ENCODE measurements at places on chromosomes 3 and 15.

DNA sequence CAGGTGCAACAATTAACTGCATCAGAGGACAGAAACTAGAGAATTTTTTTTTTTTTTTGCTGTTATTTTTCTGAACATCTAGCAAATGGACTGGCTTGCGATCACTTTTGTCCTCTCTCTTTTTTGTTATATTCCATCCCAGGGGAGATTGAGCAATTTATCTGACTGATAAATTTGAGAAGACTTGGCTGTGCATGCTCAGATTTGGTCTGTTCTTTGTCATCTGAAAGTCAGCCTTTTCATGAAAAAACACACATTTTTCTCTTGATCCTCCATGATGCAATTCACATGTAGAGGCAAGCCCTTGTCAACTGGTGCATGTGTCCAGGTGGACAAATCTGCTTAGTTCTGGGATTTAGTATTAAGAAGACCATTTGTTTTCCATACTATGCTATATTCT lies 309.3 kb downstream of the LRRC3B start:
- no peak for DNase-seq

- peak; percentile 24 for DNase-seq
Measured at GRCh38 chr3:119586733-119587172, 7.5 kb downstream of the ADPRH start.

- DNase-seq: peak; percentile 68
Measured at GRCh38 chr3:100045696-100046095, 68.6 kb downstream of the FILIP1L start.

GRCh38 chr3:129475863-129476262 lies 35.8 kb downstream of the IFT122 start:
- DNase-seq: no peak

GRCh38 chr3:87710511-87710910 lies 348.3 kb downstream of the CGGBP1 start:
- DNase-seq: no peak

DNA sequence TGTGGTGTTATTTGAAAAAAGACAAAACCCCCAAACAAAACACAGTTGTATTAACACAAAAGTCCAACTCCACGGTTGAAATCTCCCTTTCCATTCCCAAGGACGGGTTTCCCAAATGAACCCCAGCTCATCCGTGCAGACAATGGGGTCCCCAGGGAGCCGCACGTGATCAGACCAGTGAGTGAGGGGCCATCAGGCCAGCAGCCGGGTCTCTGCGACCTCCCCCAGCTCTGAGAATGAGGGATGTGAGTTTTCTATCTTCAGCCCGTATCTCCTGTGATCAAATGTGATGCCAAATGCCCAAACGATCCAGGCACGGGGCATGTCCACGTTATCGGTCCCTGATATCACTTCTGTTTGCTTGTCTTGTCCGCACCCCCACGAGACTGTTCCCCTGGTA lies 138.0 kb downstream of the OPA1 start:
- DNase-seq: no peak

DNA sequence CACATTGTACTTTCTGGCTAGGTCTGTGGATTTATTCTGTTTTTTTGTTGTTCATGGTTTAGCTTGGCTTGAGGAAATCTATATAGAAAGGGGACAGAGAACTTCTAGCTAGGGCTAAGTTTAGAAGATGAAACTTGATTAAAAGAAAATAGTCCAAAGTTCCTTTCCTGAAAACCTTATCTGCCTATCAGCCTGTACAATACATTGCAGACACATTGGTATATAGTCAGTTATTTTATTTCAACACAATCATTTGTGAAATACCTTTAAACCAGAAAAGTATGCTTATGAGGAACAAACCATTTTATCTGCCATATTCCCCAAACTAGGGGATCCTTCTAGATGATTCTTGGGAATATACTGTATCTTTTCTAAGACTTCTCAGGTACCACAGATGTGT lies 147.3 kb upstream of the CGNL1 start:
- no peak for DNase-seq

GRCh38 chr3:95254061-95254460 lies 1191.2 kb downstream of the NSUN3 start:
- DNase-seq: no peak

- DNase-seq: no peak
Measured at GRCh38 chr3:38226273-38226672, 39.3 kb upstream of the SLC22A13 start.

DNA sequence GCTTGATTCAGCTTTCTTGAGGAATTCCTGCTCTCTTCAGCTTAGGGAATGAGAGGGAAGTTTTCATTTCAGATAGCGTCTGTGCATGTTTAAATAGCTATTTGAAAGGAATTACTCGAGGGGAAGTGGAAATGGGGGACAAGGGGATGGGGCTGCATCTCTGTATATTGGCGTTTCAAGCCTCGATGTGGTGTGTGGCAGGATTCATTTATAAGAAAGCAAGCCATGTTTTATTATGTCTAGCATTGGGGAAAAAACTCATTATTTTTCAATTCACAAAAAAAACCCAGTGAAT lies 1.0 kb downstream of the ATP2C1 start:
- peak; percentile 4 for DNase-seq

DNA sequence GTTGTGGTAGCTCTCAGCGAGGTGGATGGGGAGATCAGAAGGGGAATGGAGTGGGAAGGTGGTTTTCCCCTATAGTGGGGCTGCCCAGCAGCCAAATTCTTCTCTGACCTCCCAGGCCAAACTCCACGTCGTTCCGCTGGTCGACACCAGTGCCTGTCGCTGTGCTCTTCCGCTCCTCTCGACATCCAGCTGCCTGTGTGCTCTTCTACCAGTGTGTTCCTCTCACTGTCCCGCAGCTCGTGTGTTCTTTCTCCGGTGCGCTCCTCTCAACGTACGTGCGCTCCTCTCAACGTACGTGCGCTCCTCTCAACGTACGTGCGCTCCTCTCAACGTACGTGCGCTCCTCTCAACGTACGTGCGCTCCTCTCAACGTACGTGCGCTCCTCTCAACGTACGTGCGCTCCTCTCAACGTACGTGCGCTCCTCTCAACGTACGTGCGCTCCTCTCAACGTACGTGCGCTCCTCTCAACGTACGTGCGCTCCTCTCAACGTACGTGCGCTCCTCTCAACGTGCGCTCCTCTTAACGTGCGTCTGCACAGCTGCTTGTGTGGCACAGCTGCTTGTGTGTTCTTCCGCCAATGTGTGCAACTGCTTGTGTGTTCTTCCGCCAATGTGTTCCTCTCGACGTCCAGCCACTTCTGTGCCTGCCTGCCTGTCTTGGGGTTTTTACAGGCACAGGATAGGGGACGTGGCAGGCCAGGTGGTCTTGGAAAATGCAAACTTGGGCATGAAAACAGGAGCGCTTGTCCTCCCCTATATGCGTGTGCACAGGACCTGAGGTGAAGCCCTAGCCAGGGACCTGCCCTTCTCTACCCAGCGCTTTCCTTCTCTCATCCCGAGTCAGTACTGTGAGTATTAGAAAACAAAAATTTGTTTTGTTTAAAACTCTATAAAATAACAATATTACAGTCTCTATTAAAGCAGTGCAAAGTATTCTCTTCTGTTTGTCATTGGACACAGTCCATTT lies 991.1 kb downstream of the GBE1 start:
- peak; percentile 2 for DNase-seq

- DNase-seq: no peak
Measured at GRCh38 chr3:99699841-99700240, 61.4 kb downstream of the COL8A1 start.

DNA sequence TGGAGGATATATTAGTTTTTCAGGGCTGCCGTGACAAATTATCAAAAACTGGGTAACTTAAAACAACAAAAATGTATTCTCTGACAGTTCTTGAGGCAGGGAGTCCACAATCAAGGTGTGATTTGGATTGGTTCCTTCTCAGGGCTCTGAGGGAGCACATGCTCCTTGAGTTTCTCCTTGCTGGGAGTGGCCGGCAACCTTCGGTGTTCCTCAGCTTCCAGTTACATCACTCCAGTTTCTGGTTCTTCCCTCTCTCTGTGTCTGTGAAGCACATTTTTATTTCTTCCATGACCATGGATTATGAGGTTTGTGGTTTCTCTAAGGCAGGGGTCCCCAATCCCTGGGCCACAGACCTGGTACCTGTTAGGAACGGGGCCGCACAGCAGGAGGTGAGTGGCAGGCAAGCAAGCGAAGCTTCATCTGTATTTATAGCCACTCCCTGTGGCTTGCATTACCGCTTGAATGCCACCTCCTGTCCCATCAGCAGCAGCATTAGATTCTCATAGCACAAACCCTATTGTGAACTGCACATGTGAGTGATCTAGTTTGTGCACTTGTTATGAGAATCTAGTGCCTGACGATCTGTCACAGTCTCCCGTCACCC lies 24.3 kb downstream of the LRRC28 start:
- no peak for DNase-seq

DNA sequence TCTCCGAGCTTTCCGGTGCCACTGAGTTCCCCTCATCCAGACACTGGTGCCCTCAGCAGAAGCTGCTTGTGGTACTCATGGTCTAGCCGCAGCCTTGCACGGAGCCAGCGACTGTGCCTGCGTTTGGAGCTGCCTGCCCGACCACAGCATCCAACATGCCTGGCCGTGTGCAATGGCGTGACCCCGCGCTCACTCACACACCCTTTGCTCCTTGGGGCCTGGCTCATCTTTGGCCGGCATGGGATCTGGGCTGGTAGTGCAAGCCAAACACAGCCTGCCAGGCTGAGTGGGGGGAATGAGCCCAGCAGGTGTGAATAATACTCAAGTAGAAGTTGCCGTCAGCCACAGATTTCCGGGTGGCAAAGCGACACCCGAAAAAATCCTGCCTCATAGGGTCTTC lies 1178.7 kb upstream of the GBE1 start:
- no peak for DNase-seq

DNA sequence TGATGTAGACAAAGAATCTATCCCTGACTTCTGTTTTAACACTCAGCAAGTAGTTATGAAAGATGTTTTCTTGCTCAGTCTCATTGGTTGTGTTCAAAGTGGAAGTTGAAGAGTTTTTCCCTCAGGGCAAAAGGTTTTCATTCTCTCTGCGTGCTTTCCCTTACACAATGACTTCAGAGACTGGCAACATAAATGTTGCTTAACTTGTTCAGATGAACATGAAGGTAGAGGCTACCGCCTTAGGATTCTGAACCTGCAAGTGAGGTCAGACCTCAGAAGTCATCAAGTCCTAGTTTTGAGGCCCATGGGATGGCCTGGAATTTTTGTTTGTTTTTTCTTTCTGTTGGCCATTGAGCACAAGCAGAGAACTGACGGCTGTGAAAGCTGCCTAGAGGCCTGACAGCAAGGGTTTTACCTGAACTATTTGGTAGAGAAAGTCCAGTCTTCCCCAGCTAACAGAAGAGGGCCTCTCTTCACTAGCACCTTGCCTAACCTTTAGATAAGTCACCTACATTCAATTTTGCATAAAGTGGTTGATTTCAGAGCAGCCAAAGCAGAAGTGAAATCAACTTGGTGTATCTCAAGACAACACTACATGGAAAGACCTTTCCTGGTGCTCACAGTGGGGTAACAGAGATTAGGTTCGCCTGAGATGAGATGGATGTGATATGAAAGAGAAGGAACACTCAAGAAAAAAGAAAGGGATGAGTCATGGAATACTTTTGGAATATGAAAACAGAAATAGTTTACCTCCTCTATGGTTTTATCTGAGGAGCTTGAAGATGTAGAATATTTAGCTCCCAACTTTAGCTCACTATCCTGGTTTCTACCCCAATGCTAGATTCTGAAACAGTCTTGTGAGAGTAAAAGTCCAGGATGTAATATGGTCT lies 53.6 kb upstream of the AP4E1 start:
- peak; percentile 61 for DNase-seq

DNA sequence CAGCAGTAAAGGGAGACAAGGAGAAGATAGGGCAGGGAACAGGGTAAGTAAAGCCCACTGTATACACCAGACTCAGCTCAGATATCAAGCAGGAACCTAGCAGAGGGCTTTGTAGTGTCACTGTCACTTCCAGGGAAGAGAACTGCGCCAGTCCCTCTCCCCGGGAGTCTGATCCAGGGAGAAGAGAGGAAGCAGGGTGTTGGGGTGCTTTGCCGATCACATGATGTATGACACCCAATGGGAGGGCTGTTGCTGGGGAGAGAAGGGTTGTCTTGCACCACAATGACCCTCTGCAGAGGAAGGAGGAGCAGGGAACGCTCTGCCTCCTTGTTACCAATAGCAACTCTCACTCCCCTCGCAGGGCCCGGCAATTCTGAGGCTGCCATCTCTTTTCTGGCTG lies 147.2 kb upstream of the SLC2A2 start:
- DNase-seq: peak; percentile 80

GRCh38 chr3:53159156-53160060 lies 1.6 kb upstream of the PRKCD start:
- peak; percentile 41 for DNase-seq

- no peak for DNase-seq
Measured at GRCh38 chr15:98289747-98290146, 329.2 kb downstream of the ARRDC4 start.

DNA sequence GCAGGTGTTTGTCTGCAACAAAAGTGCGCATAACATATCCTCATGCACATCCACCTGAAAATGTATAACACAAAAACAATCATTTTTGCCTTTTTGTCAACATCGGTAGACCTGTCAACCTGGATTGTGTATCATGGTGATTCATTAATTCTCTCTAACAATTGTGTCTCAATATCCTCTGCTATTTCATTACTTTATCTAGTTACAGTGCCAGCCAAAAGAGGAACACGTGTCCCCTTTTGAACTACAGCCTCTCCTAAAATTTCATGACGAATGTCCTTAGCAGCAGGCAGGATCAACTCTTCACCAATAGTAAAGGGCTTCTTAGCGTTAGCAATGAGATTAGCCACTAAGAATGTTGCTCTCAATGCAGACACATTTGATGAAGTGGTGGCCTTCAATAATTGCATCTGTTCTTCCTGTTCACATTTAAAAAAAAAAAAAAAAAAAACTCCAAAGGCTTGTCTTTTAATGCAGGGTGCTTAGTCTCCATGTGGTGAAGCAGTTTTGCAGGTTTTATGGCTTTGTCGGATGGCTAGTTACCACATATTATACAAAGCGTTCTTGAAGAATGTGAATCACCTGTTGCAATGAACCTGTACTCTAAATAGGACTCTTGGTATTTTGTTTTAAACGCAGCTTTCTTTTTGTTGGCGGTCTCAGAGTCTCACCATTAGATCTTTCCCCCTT lies 45.7 kb upstream of the MCTP2 start:
- DNase-seq: no peak

- peak; percentile 79 for DNase-seq
Measured at GRCh38 chr3:12984023-12984823, 89.0 kb downstream of the IQSEC1 start.

GRCh38 chr3:152780553-152780952 lies 54.4 kb upstream of the P2RY1 start:
- no peak for DNase-seq

GRCh38 chr3:13542142-13542541 lies 6.8 kb upstream of the FBLN2 start:
- DNase-seq: no peak

DNA sequence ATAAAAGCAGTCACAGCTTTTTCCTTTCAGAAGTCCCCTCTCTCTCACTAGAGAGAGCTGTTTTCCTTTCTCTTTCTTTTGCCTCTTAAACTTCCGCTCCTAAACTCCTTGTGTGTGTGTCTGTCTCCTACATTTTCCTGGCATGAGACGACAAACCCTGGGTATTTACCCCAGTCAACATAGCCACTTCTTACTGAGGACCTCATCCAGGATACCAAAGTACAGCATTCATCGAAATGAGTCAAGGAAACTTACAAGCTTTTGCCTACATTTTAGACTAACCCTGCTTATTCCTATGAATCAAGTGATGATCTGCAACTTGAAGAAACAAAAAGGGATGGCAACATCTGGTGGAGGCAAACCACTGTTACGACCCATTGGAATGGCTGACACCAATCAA lies 16.7 kb downstream of the PATL2 start:
- no peak for DNase-seq

- peak; percentile 9 for DNase-seq
Measured at GRCh38 chr3:107117922-107118536, 259.2 kb upstream of the CCDC54 start.
